ENCODE measurements at places on chromosomes 5 and 9. TPM values are rescaled to one million over a fixed set of nuclear protein-coding genes. Genes with fewer than 3 reads are reported as not detected.

ANKRD31 gene
- 0.58 TPM for total RNA-seq

PCDHA9 gene
- not detected for total RNA-seq

HRCT1 gene
- total RNA-seq: not detected

TEX48 gene
- 1.7 TPM for total RNA-seq

TIFAB gene
- not detected for total RNA-seq
